ENCODE measurements at places on chromosomes 5 and 9. TPM values are rescaled to one million over a fixed set of nuclear protein-coding genes. Genes with fewer than 3 reads are reported as not detected.

MPDZ gene
- 6.1 TPM for total RNA-seq

CYSRT1 gene
- 0.60 TPM for total RNA-seq

PAEP gene
- 0.51 TPM for total RNA-seq

TLR4 gene
- total RNA-seq = 0.02 TPM

PCDHA4 gene
- total RNA-seq = 0.04 TPM

DNA sequence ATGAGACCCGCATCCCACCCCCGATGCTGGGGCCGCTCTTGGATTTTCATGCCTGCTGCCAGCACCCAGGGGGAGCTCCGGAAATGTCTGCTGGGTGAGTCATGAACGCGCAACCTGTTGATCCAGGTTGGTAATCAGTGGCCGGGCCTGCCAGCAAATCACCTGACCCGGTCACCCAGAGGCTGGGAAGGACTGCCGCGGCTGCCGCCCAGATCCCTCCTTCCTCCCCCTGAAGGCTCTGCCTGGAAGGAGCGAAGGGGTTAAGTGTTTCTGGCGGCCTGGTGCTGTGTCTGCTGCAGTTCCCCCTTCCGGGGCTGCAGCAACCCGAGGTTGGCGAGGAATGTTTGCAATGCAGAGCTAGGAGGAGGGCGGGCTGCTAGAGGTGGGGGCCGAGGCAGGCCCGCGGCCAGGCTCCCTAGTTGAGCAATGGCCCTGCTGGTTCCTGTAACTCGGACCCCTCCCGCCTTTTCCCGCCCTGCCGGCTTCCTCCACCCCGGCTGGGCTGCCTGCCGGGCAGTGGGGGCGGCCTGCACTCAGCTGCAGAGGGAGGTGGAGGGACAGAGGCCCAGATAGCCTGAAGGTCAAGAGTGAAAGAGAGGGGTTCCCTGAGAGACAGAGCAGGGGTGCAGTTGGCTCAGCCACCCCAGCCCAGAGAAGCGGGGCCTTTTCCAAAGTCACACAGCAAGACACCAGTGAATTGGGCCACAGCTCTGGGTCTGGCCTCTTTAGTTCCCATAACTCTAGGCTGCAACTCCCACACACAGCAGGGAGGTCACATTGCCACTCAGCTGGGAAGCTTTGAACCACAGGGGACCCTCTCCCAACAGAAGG is 156.3 kb upstream of the IER5L start:
- peak overlapping the region; percentile 10 for H3K4me3 ChIP-seq
- peak overlapping the region; percentile 63 for H3K27ac ChIP-seq
- peak; percentile 69 for DNase-seq
- peaks cover 14% of the 10 kb centered on the region for H3K4me1 ChIP-seq
- H3K27me3 ChIP-seq = no peaks in the 10 kb centered on the region

GRCh38 chr5:142727735-142728047 is 41.8 kb upstream of the FGF1 start:
- H3K4me3 ChIP-seq = no peak overlapping the region
- H3K36me3 ChIP-seq = no peaks in the 10 kb centered on the region
- no peak overlapping the region for H3K27ac ChIP-seq
- no peaks in the 10 kb centered on the region for H3K4me1 ChIP-seq
- H3K27me3 ChIP-seq = no peaks in the 10 kb centered on the region
- no peak for DNase-seq

DNA sequence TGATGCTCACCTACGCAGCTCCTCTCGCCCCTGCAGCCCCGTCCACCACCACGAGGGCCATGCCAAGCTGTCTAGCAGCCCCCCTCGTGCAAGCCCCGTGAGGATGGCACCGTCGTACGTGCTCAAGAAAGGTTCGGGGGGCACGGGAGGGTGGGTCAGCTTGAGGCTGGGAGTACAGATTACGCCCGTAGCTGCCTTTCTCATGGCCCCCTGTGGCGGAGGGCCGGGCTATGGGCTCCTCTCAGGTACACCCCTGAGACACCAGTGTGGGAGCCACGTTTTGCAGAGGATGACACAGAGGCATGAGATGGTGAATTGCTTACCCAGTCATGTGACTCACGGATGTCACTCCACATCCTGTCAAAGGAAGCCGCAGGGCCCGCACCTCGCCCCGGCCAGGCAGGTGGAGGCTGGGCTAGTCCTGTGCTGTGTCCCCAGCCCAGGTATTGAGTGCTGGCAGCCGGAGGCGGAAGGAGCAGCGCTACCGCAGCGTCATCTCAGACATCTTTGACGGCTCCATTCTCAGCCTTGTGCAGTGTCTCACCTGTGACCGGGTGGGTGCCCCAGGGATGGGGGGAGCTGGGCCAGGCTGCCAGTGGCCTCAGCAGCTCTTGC is 33.7 kb downstream of the USP20 start:
- H3K27ac ChIP-seq = no peak overlapping the region
- no peaks in the 10 kb centered on the region for H3K27me3 ChIP-seq
- peaks cover 11% of the 10 kb centered on the region for H3K4me1 ChIP-seq
- H3K4me3 ChIP-seq = no peak overlapping the region
- no peak for DNase-seq
- H3K36me3 ChIP-seq = peaks cover 91% of the 10 kb centered on the region
